ENCODE measurements at places on chromosomes 11 and 22.

DNA sequence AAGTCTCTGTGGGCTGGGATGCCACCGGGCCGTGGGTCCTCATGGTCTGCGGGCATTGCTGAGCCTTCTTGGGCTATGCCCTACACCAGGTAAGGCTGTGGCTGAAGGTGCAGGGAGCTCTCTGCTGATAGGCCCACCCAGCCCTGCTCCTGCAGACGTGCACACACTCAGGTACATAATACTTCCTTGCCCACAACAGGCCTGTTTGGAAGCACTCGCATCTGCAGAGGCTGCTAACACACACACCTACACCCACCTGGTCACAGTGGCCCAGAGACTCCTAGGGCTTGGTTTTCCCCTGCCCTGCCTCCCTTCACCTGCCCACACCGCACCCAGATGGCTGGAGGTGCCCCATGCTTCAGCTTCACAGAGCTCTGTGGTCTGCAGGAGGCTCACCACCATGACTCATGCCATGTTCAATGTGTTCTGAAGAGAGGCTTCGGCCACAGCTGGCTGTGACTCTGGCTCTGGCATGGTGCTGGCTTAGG, 72.8 kb upstream of the KCNQ1OT1 start:
- no peak for DNase-seq

GRCh38 chr11:125247431-125247830, 82.9 kb downstream of the PKNOX2 start:
- DNase-seq: no peak

GRCh38 chr11:65060913-65061408, 2.6 kb upstream of the NAALADL1 start:
- no peak for DNase-seq

- DNase-seq: no peak
Measured at GRCh38 chr11:41897991-41898390, 438.5 kb upstream of the LRRC4C start.

- no peak for DNase-seq
Measured at GRCh38 chr11:88312628-88313027, 24.9 kb downstream of the CTSC start.
